ENCODE measurements at places on chromosomes 5 and 9.
A peak's percentile ranks its signal among the peaks of the same experiment; 100 is the strongest.

DNA sequence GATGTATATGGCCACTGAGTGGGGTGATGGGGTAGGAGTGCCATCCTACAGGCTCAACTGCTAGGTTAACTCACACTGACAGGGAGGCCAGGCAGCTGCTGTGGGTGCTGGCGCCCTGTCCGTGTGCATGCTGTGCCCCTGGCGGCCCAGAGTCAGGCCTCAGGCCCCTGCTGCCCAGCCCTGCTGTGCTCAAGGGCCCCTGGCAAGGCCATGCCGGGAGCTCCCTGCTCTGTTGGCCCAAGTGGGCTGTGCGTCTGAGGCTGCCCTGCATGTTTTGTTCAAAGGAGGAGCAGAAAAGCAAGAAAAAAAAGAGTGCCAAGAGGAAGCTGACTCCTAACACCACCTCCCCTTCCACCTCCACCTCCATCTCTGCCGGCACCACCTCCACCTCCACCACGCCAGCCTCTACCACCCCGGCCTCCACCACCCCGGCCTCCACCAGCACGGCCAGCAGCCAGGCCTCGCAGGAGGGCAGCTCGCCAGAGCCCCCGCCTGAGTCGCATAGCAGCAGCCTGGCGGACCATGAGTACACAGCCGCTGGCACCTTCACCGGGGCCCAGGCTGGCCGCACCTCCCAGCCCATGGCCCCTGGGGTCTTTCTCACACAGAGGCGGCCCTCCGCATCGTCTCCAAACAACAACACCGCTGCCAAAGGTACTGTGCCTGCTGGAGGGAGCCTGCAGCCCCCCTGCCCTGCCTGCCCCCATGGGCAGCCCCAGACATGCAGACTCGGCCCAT is 100.1 kb downstream of the PHF2 start:
- DNase-seq = no peak

DNA sequence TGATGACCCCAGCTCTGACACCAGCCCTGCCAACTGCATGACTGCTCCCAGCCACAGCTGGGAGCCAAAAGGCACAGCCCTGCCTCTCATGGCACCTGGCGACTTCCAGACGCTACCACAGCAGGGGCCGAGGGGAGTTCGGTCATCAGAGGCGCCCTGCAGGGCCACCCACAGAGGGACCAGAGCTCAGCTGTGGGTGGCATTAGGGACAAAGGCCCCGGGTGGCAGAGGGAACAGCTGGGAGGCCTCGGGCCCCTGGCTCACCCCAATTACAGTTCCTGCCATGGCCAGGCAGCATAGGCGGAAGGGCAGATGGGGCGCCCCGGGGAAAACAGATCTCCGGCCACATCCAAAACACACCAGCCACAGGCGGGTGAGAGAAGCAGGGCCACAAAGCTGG is 3.6 kb downstream of the SOHLH1 start:
- no peak for DNase-seq

- no peak for DNase-seq
Observed at GRCh38 chr9:90860826-90861225, 59.2 kb downstream of the SYK start.

- no peak for DNase-seq
Observed at GRCh38 chr9:113363336-113363735, 13.4 kb downstream of the HDHD3 start.

- peak; percentile 87 for DNase-seq
Observed at GRCh38 chr5:160312134-160312959, at the start of gene CCNJL. CCNJL (minus strand) TSS chr5:160312564; CDS start chr5:160311923, 641 bp downstream.

GRCh38 chr5:31962351-31962751 is 211.8 kb downstream of the GOLPH3 start:
- DNase-seq = peak; percentile 13

DNA sequence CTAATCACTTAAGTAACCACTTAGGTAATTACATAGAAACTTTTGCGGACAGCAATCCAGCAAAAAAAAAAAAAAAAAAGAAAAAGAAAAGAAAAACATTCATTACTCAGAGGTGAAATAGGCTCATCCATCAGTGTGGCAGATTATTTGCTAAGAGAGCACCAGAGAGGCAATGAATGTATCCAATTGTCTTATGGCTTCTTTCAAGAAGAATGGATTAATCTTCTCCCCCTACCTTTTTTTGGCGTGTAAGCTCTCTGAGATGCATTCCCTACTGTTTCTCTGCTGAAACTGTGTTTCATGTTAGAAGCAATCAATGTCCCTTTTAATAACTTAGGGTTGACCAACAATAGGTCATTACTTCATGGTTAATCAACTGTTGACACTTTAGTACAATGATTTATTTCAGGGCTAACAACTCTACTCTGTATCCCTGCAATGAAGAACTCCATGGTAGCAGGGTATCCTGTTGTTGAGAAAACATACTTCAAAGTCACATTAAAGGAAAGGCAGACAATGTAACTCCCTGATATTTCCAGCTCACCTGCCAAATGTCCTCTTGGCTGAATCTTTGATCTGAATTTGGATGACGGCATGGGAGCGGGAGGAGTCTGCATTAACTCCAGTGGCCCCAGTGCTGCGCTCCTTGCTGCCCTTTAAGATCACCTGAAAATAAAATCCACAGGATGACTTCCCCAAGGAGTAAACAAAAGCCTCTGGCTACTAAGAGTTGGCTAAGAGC is 57.6 kb downstream of the KIF24 start:
- DNase-seq = no peak

GRCh38 chr9:79945016-79945415 is 373.3 kb downstream of the TLE4 start:
- no peak for DNase-seq

DNA sequence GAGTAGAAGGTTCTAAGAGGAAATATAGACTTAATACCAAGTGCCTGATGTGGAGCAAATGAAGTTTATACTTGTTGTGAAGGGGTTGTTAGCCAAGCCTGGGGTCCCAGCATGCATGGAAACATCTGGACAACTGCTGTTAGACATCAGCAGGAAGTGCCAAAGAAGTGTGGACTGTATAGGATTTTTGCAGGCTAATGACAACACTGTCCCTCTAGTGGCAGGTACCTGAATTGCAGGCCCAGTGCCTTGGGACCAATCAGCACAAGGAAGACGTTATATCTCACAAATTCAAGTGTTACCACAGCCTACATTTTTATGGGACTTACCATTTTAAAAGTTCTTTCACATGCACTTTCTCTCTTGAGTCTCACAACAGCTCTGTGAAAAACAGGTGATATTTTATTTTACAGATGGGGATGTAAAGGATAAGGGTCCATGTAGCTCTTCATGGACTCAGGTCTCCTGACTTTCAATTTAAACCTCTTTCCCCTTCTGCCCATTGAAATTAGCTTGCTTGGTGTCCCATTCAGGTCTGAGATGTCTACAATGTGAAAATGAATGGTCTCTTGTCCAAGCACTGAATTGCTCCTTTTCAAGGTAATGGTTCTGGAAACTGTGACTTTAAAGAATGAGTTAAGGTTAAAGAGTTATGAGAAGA is 89.0 kb upstream of the MAP1B start:
- peak; percentile 78 for DNase-seq

DNA sequence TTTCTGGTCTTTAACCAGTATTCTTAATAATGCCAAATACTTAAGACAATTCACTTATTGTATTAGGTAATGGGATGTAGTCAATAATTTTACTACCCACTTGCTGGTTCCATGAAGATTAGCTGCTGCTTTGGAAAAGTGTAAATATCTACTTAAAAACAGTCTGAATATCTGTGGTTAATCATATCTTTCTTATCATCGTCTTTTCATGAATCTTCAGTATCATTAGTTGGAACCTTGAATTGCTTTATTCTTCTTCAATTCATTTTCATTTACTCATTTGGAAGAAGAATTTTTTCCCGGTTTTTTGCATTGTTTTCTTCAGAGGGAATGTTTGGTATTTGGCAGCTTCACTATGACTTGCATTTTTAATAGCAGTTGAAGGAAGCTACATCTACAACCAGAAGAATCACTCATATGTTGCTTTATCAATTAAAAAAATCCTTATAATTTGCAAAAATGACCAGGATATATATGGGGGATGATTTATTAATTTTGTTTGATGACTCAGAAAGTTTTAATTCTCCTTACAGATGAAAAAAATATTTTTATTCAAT is 1398.3 kb upstream of the CDH6 start:
- no peak for DNase-seq

DNA sequence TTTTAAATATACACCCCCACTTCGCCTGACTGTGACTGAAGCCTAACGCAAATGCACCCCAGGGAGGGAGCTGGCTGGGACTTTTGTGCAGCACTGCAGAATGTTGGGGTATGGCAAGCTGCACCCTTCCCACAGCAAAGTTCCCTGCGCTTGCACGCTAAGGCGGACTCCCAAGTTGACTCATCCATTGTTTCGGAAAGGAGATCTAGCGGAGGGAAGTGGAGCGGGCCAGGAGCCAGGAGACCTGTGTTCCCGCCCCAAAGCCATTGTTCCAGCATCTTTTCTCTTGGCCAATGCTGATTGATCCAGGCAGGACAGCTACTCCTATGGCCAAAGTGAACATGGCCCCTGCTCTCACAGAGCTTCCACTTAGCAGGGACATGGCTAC is 202.9 kb downstream of the AOPEP start:
- no peak for DNase-seq

DNA sequence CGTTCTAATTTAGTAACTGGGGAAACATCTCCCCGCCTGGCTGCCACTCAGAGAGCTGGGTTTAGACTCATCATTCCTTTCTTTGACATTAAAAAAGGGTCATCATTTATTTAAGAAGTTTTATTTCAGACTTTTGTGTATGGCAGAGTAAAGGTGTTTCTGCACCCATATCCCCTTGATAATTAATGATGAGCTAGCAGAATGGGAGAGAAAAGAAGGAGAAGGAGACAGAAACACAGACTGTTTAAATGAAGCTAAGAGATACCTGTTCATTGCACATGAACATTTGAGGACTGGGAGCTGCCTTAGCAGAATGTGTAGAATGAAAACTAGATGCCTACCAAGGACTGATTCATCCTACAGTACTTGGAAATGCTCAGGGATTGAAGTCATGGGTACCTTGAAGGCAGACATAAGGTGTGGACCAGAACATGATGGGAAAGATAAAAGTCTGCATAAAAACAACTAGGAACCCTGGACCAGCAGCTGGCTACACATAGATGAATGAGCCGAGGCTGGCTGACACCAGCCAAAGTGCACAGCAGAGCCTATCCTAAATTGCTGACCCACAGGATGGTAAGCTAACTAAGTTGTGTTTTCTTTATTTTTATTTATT is 48.3 kb upstream of the SPATA31C2 start:
- DNase-seq = no peak

GRCh38 chr9:76297721-76298239 is 96.4 kb downstream of the RFK start:
- no peak for DNase-seq

- no peak for DNase-seq
Observed at GRCh38 chr5:68110264-68110663, 105.3 kb upstream of the PIK3R1 start.

GRCh38 chr5:53545744-53546143 is 14.7 kb upstream of the NDUFS4 start:
- peak; percentile 60 for DNase-seq

DNA sequence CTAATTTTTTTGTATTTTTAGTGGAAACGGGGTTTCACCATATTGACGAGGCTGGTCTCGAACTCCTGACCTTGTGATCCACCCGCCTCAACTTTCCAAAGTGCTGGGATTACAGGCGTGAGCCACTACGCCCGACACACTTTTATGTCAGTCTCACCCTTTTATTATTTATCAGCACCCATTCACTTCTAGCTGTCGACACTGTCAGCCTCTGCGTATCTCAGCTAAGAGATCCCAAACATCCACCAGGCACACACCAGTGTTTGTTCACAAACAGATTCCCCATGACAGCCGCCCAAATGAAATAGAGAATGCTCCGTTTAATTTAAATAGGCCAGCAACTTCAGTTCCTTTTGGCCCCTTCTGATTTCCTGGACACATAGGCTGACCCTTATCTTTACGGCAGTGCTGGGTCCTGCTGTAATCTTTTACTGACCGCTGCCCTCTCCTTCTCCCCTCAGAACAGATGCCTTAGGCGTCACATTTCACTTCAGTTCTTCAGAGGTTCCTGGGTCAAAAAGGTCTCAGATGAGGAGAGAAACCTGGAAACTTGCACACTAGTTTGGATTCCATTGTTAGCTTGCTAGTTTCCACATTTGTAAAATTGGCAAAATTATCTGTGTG is 43.1 kb upstream of the CKMT2 start:
- no peak for DNase-seq

GRCh38 chr9:86705490-86705889 is 241.8 kb downstream of the GAS1 start:
- no peak for DNase-seq

DNA sequence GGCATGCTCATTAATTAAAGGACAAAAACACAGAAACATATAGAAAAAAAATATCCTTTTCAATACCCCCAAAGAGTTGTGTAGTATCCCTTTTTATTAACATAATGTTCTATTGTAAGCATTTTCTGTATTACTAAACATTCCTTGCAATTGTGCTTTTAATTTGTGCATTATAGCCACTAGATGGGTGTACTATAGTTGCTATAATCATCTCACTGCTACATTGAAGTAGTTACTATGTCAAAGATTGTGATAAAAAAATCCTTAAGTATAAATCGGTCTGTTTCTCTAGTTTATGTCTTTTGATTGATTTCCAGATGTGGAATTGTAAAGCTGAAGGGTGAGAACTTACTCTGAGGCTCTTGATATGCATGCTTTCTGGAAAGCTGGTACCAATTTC is 21.4 kb downstream of the FREM1 start:
- no peak for DNase-seq

- no peak for DNase-seq
Observed at GRCh38 chr5:73122875-73123810, 2.8 kb downstream of the TMEM171 start.

GRCh38 chr5:34626036-34626435 is 30.1 kb upstream of the RAI14 start:
- DNase-seq = no peak

- no peak for DNase-seq
Observed at GRCh38 chr5:119368238-119368630, 12.4 kb downstream of the TNFAIP8 start.

DNA sequence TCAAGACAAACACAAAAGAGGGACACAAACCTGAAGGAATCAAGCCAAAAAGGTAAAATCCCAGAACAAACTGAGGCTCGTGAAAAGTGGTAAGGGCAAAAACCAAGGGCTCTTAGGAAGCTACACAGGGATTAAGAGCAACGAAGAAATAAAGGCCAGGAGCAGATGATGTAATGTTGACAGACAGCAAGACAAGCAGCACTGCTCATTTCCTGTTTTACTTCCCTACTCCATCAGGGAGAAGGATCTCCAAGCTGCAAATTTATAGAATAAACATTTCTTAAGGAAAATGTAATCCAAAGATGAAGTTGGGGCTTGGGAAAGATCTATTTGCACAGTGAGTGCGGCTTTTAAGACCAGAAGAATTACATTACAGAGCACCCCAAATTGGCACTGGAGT is 182.3 kb upstream of the MAP1B start:
- DNase-seq = peak; percentile 8

- no peak for DNase-seq
Observed at GRCh38 chr9:129476821-129477611, 143.9 kb downstream of the C9orf50 start.

Data from NCI-H82 (cell line).